NCI-H2171 (cell line): ENCODE measurements at places on chromosomes 16 and 17.

DNA sequence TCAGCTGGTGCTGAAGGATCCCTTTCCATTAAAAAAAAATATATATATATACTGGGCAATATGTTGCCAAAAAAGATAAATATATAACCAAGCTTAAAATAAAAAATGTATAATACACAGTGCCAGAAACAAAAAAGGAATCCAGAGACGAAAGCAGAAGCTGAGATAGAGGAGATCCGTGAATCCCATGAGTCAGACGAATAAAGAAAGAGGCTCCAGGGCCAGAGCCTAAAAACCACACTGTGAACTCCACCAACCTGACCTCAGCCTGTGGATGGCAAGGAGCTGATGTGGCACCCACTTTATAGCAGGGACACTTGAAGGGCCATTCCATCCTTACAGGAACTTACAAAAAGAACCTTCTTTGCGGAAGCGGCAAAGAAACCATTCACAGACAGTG, 34.8 kb downstream of the PITPNM3 start:
- no peak for DNase-seq

DNA sequence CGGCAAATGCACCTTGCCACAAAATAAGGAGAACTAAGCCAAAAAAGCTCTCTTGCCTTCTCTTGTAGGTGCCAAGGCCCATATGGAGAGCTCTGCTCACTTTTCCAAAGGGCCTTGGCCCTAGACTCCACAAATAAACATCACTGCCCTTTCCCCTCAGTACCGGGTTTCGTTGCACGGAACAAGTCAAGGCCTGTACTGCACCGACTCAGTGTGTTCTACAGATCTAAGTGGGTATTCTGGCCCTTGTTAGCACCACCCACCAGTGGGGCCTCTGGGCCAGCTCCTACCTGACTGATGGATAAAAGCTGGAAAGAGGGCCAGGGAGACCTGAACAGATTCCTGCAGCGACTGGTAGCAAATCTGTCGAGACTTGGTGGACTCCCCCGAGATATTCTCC, 43.7 kb upstream of the GSG1L start:
- no peak for DNase-seq

DNA sequence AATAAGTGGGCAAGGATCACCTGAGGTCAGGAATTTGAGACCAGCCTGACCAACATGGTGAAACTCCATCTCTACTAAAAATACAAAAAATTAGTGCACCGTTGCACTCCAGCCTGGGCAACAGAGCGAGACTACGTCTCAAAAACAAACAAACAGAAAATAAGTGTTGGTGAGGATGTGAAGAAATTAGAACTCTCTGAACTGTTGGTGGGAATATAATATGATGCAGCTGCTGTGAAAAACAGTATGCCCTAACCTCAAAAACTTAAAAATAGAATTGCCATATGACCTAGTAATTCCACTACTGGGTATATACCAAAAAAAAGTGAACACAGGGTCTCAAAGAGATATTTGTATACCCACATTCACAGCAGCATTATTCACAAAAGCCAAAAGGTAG, 26.1 kb downstream of the GLG1 start:
- DNase-seq = no peak

DNA sequence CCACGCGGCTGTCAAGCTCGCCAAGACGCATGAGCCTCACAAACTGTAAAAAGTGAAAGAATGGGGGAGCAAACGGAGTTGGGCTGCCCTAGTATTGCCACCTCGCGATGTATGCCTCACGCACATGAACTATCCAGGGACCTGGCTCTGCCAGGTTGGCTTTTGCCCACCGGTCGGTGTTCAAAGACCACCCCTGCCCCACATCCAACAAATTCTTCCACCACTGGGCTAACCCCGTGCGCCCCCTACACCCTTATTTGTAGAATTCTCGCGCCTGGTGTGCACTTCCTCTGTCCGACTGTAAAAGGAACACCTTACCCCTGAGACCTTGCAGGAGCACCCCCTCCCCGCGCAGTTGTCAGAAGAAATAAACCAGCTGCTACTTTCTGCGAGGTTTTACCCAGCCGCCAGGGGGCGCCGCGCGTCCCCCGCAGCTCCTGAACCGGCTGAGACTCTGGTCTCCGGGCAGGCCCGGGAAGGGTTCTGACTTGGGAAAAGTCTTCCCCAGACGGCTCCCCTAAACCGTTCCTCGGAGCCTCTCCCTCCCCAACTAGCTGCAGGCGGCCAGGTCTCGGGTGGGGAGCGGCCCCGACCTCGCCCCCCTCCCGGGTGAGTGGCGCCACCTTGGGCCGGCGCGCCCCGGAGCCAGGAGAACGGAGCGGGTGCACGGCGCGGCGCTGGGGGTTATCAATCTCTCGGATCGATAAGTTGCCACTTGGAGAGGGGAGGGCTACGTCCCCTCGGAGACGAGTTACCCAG, 1.7 kb upstream of the ZNF423 start:
- DNase-seq = peak; percentile 89

DNA sequence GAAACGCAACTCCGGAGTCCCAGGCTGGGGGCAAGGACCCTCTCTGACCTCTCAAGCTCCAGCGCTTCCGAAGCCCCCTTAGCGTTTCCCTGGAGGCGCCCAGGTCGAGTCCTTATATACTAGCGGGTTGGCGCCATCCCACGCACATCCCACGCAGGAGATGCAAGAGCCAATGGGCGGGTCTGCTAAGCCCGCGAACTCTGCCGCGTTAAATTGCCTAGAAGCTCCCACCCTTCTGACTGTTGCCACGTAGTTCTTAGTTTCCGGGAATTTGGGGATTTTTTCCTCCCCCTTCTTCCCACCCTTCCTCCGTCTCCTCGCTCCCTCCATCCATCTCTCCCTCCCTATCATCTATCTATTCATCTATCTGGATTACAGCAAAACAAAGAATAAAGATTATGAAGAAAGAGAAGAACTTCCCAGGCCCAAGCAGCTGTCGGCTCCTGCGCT, at the start of gene SLFN11:
TSS of gene SLFN11 (minus strand) at position 88 of the 450 bp plus-strand sequence. CDS start 9,814 bp downstream, outside the sequence.
- DNase-seq = no peak

DNA sequence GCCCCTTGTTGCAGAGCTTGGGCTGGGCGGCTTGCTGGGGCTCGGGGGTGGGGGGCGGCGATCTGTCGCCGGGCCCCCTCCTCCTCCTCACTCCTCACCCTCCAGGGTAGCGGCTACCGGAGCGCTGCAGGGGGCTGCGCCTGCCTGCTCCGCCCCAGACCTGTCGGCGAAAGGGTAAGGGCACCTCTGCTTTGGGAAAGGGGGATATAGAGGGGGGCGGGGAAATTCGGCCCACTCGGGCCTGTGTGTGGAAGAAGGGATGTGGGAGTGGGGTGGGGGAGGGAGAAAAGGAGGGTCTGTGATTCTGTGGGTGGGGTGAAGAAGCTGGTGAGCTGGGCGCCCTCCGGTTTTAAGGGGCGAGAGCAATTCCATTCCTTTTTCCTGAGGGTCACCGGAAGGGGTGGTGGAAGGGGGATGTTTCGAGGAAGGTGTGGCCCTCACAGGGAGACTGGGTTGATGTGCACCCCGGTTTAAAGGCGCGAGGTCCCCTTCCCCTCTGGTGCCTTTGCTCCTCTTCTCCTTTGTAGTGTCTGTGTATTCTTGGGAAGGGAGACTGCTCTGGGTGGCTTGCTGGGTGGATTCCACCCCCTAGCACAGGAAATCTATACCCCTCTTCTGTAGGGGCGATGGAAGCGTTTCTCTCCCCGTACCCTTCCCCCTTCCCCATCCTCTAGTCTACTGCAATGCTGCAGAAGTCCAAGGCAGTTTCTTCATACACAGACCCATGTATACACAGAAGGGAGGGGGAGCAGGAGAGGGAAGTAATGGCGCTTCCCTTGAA, 878 bp downstream of the TAOK1 start:
- no peak for DNase-seq

- DNase-seq = no peak
Observed at GRCh38 chr17:78474614-78475146, 96.2 kb downstream of the PGS1 start.

GRCh38 chr16:1777375-1778199, 4.7 kb upstream of the MRPS34 start:
- DNase-seq = no peak

- DNase-seq = no peak
Observed at GRCh38 chr16:57304169-57305061, 19.9 kb upstream of the PLLP start.

GRCh38 chr16:74439685-74440084, 18.4 kb upstream of the CLEC18B start:
- no peak for DNase-seq

DNA sequence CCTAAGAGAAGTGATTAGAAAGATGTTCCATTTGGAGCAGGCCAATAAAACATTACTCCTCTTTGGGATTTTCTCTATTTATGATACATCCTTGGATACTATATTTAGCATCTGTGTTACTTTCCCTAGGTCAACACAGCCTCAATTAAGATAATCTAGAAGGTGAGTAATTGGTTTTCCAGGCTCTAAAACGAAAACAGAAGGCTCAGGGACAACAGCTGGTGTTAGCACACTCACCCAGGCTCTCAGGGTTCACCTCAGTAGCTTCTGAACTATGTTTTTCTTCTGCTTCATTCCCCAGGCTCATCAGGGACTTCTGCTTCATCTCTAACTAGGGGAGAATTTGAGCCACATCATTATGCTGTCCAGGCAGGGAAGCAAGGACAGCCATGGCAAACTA, 76.6 kb downstream of the ZZEF1 start:
- peak; percentile 61 for DNase-seq

GRCh38 chr17:57444682-57445450, 188.5 kb downstream of the MSI2 start:
- no peak for DNase-seq

- DNase-seq = no peak
Observed at GRCh38 chr16:2196162-2196980, at the start of gene CASKIN1. Gene CASKIN1 (minus strand): TSS chr16:2196605. CDS start chr16:2196432, 173 bp downstream.

DNA sequence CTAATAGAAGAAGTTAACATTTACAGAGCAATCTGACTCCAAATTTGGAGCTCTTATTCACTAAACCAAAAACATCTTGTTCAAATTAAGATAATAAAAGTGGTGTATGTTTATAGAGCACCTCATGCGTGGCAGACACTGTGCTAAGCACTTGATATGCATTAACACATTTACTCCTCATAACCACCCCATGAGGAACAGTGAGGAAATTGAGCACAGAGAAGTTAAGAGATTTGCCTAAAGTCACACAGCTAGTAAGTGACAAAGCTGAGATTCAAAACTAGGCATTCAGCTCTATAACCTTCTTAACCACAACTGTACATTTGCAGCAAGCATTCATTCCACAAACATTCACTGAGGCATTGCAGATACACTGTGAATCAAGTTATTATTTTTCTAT, 94.0 kb downstream of the VAT1L start:
- DNase-seq = no peak

DNA sequence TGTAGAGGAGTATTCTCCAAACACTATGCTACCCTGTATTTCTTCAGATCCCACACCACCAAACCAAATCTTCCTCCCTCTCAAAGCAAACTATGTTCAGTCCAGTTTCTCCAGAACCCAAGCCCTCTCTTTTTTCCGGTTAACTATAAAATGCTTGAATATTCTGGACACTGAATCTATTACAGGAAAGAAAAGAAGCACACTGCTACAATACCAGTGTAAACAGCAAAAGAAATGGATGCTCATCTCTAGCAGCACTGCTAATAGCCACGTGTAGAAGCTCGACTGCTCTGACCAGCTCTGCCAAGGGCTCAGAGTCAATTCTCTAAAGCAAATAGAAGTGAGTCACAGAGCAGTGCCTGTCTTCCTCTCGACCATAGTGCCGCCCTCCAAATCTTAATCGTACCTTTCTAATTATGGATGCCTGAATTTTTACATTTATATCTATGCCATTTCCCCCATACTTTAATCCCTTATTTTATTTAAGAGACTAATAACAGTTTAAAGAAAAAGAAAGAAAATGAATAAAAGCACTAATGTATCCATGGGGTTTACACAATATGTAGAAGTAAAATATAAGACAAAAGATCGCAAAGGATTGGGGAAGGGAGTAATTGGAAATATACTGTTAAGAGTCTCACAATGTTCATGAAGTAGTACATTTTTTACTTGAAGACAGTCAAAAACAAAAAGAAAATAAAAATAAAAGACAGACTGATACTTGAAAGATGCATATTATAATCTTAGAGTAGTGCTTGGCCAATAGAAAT, 154.5 kb downstream of the PARN start:
- DNase-seq = no peak

DNA sequence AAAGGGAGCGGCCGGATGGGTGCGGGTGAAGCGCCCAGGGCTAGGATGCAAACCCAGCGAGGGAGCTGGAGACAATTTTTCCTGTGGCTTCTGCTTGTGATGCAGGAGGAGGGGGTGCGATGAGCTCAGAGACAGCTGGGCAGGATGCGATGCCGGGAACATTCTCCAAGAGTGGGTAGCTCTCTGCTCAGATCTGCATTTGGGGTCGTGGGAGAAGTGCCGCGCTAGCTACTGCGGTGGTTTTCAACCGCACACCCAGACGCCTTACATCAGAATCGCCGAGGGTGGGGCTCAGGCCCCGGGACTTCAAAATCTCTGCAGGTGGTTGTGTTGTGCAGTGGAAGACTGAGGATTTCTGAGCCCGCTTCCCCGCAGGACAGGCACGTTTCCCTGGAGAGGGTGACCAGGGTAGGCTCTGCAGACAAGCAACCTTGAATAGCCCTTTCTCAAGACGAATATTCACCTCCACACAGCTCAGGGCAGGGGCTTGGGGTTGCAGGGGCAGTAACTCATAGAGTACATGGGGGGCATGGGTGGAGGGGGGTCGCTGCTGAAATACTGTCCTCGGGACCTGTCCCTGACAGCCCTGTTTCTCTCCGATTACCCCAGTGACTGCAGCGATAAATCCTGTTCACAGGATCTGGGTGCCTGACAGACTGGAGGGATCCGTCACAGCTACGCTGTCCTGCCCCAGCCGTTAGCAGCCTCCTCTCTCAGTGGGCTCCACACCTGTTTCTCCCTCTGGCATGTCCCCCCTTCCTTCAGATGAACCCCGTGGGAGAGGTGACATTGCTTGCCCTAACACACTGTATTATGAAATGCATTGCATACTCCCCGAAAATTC, 63.3 kb downstream of the HAPSTR1 start:
- no peak for DNase-seq

DNA sequence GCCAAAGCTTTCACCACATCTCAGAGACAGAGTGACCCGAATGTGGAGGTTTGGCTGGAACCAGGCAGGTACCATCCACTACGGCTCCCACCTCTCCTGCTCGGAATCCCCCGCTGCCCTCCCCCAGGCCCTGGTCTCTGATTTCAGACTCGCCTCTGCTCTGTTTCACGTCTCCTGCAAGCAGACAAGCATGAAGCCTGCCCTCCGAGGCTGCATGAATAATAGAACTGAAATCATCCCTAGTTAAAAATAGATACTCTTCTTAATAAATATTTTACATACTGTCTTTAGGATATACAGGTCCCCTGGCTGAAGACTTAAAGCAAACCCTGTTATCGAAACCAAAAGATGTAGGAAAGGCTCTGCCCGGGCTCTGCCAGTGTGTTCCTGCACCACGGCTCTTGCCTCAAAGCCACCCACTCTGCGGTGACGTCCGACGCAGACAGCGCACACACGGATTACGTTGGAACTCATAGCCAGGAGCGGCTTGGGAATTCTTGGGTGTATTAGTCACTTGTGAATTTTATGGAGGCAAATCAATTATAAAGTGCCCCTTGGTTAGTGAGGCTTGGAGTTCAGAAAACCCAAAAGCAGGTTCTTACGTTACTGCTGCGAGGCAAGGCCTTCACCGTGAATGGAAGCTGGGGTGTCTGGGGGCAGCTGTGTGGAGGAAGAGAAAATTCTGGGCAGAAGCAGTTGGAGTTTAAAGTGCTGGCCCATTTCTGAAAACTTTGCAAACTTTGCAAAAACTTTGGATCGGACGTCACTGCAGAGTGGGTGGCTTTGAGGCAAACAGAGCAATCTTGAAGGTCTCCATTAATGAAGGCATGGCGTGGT, 25.6 kb upstream of the NPTX1 start:
- no peak for DNase-seq

GRCh38 chr16:9843424-9844018, 338.7 kb downstream of the GRIN2A start:
- no peak for DNase-seq

GRCh38 chr16:55279598-55279997, 44.4 kb upstream of the IRX6 start:
- DNase-seq = no peak
